ENCODE measurements at places on chromosomes 5 and 9.

DNA sequence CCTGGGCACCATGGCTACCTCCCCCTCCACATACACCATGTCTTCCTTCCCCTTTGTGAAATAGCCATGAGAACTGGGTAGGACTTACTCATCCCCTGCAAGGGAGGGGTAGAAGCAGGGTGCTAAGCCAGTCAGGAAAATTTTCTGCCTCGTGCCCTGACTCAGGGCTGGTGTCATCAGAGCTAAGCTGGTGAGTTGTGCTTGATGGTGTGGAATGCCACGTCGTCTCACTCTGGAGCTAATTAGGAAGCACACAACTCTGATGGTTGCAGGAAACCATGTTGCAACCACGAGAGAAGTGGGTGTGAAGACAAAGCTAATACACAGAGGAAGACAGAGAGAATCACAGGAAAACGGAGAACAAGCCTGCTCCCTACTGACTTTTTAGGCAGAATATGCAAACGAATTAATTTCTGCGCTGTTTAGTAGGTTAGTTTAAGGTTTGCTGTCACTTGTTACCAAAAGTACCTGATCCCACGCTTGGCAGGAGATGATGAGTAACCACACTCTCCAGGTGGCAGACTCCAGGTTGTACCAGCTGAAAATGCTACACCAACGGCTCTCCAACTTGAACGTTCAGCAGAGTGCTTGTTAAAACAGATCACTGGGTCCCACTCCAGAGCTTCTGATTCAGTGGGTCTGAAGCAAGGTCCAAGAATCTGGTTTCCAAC, 54.5 kb downstream of the STK10 start:
- DNase-seq = peak; percentile 83

DNA sequence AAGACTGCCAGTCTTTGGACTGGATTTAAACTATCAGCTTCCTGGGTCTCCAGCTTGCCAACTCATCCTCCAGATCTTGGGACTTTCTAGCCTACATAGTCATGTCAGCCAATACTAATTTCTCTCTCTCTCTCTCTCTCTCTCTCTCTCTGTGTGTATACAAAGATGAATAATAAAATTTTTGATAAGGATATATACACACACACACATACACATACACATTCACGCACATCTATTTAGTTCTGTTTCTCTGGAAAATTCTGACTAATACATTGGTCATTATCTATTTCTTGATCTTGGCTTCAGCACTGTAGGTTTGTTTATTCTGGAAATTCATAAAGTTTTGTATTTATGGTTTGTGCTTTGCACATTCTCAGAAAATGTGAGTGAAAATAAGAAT, 1606.2 kb upstream of the NUDT12 start:
- no peak for DNase-seq

GRCh38 chr9:4994166-4994890, 9.3 kb downstream of the JAK2 start:
- DNase-seq = no peak

DNA sequence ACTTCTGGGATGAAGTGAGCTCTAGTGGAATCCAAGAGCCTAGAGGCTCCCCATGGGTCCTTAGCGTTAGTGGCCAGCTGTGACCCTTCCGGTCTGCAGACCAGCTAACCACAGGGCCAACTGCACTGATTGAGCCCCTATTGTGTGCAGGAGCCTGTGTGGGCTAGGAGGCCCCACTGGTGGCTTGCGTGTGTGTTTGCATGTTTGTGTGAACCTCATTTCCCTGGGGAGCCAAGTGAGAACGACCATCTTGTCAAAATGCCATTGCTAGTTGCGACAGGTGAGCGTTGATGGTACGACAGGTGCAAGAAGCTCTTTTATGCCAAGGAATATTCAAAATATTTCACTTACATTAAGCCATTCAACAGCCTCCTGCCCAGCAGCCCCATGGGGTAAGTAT, 44.1 kb upstream of the ANKRD33B start:
- DNase-seq = no peak

DNA sequence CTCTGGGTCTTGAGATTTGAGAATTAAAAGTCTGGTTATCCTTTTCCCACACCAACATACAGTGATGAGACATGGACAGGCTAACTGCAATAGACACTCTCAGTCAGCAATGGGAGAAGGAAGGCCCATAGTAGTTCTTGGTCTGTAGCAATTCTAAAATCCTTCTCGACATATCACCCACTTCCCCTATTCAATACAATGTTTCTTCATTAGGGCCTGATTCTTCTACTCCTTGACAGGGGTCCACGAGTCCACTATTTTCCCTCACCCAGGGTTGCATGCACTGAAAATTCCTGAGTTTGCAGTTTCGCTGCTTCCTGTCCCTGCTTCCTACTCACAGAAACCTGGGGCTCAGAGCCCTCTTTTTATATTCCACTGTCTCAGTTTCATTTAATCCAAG, 402.8 kb downstream of the MAT2B start:
- no peak for DNase-seq

Data from HT1080 (cell line).